Esophagus squamous epithelium (tissue), 5 donors: ENCODE measurements at places on chromosomes 5 and 9.

DNA sequence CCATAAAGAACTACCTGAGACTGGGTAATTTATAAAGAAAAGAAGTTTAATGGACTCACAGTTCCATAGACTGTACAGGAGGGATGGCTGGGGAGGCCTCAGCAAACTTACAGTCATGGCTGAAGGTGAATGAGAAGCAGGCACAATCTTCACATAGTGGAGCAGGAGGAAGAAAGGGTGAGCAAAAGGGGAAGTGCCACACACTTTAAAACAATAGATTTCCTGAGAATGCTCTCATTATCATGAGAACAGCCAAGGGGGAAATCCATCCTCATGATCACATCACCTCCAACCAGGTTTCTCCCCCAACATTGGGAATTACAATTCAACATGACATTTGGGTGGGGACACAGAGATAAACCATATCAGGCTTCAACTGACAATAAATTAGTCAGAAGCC lies 664.9 kb downstream of the TAF11L14 start:
- DNase-seq = no peak

GRCh38 chr9:84701801-84702200 lies 32.3 kb downstream of the NTRK2 start:
- DNase-seq = no peak

DNA sequence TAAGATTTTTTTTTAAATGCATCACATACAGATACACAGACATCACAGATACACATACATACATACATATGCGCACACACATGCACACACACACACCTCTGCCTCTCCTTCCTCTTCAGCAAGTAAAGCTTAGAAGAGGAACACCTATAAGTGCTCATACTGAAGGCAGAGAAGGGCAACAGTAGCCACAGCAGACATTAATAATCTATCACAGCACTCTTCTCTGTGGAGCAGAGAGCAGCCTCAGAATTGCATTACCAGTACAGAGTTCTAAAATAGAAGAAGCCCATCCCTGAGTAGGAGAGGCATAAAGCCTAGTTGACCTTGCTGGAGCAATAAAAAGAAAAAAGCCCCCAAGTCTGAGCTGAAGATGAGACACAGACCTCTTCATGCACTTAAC lies 110.6 kb downstream of the MLLT3 start:
- DNase-seq = no peak

- DNase-seq = no peak
These were observed 43.8 kb downstream of the PRKACG start for GRCh38 chr9:68970151-68970550.

GRCh38 chr5:170287532-170287931 lies 10.0 kb downstream of the LCP2 start:
- no peak for DNase-seq

DNA sequence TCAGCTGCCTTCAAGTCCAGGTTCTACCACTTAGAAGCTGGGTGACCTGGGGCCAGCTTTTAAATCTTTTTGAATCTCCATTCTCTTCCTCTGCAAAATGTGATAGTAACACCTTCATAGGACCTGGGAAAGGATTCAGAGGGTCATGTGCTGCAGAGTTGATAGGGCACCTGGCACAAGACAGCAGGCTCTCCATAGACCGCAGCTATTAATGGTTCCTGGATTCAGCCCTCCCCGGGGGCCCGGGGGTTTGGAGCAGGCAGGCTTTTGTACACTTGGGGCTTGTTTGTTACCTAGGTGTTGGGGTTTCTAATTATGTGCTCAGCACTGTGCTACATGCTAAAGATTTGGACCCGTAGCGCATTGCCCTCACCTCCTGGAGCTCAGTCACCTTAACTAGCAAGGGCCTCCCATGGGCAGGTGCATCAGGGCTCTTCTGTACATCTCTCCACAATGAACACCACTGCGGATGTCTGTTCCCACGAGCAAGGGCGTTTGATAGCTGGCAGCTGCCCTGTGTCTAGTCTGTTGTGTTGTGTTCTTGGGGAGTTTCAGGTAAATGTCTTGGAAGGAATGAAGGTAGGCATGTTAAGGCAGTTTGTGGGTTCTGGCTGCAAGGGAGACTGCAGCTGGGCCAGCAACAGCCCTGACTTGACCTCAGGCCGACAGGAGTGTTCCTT lies 12.1 kb downstream of the PRRC2B start:
- DNase-seq = no peak

DNA sequence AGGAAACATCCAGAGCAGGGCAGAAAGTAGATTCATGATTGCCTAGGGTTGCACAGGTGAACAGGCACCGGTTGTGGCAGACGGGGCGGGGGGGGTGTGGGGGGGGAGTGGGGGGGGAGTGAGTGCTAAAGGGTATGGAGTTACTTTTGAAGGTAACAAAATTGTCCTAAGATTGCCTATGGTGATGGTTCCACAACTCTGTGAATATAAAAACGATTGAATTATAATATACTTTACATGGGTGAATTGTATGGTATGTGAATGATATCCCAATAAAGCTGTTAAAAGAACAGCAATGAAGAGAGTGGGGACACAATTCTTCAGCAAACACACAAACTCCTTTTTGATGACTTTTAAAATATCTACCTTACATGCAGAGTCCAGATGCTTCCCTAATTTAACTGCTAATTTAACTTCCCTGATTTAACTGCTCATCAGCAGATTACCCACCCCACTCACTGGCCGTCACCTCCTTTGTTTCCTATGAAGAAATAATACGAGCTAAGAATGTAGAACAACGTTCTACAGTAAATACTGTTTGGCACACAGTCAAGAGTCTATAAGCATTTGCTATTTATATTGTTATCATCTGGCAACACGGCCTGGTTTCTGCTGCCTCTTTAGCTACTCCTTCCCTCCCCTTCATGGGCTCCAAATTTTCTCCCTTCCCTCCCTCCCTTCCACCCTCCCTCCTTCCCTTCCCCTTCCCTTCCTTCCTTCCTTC lies 83.5 kb downstream of the PTCH1 start:
- no peak for DNase-seq

- no peak for DNase-seq
These were observed 63.3 kb downstream of the PLPP1 start for GRCh38 chr5:55471468-55471867.

DNA sequence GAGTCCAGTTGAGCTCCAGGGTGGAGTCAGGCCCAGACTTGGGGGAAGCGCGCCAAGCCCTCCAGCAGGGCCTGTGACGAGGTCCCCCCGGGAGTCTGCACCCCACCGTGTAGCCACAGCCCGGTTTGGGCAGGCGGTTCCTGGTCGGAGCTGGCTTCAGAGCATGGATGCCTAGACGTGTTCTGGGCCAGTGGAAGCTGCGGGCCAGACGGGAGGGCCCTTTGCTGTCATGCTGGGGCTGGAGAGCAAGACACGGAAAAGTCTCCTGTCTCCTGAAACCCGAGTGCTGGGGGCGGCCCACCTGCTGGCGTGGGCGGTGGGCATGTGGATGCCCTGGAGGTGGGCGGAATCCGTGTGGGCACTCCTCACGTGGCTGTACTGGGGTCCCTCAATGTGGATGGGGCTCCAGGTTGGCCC lies 1.9 kb downstream of the GPSM1 start:
- no peak for DNase-seq

DNA sequence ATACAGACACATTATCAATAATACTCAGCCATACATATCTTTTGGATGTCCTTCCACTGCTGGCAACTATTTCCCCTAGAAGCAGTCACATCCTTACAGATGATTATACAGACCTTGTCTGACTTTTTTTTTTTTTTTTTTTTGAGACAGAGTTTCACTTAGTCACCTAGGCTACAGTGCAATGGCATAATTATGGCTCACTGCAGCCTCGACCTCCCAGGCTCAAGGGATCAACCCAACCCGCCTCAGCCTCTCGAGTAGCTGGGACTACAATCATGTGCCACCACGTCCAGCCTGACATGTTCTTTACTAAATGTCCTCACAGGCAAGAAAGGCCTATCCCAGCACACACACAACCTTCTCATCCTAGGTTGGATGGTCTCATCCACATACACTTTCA lies 24.0 kb downstream of the NR6A1 start:
- no peak for DNase-seq

DNA sequence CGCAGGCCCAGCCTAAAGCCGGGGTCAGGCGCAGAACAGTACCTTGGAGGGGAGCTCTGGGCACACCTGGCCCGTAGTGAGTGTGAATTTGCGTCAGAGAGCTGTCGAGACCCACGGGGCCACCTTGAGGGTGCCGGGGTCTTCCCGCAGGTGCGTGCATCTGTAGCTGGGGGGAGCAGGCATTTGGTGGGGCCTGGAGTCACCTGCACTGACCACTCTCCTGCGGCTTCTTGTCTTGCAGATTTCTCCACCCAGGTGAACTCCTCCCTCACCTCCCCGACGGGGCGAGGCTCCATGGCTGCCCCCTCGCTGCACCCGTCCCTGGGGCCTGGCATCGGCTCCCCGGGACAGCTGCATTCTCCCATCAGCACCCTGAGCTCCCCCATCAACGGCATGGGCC lies 75.1 kb downstream of the RXRA start:
- no peak for DNase-seq

DNA sequence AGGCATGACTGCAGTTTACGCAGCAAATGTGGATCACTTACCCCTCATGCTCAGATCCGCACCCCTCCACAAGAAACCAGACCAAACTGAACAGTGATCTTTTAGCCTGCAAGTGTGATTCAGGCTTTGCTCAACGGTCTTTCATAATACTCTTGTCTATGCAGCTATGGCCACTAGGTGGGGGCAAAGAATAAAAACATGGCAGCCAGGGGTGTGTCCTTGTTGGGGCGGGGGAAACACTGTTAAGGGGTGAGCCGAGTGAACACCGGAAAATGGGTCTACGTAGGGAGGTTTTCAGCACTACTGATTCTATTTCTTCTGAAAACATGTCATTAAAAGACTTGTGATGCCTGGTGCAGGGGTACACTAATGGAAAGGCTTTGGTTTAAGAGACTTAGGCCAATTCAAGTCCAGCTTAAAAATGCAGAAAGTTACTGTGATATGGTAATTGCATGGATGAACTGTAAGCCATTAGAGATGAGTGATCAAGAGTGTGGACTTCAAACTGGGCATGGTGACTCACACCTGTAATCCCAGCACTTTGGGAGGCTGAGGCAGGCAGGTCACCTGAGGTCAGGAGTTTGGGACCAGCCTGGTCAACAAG lies 49.9 kb upstream of the GPR151 start:
- no peak for DNase-seq

GRCh38 chr5:109877670-109878045 lies 187.9 kb downstream of the MAN2A1 start:
- no peak for DNase-seq

DNA sequence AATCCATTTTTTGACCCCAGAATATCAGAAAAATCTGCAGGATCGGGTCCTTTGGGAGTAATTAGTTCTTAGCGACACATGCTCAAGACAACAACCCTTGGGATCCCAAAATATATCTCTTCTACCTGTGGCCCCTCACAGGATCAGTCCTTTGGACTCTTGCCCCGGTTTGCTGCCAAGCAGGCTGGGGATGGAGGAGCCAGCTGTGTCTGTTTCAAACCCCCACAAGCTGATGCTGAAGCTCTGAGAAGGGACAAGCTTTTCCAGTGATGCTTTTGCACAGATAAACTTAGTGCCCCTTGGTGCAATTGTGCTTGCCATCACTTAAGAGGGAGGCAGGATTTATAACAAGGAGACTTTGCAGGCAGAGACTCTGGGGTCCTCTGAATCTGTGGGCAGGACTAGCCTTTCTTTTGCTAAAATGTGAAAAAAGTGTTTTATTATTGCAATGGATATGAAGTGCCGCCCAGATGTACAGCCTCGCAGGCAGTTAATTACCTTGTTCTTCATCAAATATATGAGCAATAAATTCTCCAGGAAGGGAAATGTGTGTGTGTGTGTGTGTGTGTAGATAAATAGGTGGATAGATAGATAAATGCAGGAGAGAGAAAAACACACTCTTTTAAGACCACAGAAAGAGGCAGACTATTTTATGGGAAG lies 9.6 kb upstream of the LHX2 start:
- no peak for DNase-seq

GRCh38 chr9:82998409-82998808 lies 64.5 kb downstream of the RASEF start:
- DNase-seq = no peak

DNA sequence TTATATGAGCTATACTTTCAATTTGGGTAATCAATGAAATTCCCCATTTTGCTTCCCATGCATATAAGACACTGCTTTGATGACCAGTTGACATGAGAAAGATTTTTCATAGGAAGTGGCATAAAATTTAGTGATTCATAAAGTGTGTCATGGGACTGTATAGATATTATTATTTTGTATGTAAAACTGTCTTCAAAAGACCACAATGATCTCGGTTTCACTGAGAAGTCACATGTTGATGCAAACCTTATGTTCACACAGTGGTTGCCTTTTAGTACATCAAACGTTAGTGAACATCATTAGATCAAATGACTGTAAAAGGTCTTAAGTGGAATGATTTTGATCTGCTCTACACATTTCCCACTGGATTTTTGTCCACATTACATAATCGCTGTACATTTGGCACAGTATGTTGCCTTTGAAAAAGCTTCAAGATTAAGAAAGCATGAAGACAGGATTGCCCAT lies 349.2 kb upstream of the MEF2C start:
- no peak for DNase-seq

GRCh38 chr9:134217431-134218210 lies 53.3 kb upstream of the RNU6ATAC start:
- no peak for DNase-seq

DNA sequence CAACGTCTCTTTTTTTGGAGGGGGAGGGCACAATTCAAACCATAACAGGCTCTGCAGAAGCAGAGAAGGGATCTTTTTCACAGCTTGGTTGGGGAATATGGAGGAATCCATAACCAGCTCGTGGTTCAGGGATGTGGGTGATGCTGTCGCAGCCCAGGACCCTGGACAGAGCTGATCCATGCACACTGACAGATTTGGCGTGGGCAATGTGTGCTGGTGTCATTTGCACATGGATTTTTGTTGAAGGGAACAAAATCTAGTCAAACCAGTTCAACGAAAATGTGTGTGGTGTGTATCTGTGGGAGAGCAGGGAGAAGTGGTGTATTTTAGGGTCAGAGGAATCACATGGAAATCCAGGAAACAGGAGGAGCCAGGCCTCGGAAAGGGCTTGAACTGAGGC lies 4.2 kb downstream of the DOCK2 start:
- no peak for DNase-seq

- no peak for DNase-seq
These were observed 1.9 kb downstream of the GDA start for GRCh38 chr9:72151104-72151503.
